ENCODE measurements at places on chromosomes 16 and 17. TPM values are rescaled to one million over a fixed set of nuclear protein-coding genes. Genes with fewer than 3 reads are reported as not detected.

DNA sequence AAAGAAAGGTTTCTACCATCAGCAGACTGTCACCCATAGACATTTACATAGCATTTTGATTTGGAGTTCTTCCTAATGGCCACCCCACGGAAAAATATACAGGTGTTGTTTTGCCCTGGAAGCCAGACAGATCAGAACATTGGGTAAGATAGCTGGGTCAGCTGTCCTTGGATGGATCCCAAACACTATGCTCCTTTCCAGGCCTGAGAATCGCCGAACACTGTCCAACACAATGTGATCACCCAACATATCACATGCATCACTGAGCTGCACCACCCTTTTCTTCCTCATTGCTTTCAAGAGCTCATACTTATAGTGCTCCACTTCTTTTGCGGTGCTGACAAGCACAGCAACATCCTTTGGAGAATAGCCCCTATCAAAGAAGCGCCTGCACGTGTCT lies 21.1 kb downstream of the SLFN11 start:
- DNase-seq, result no peak

DNA sequence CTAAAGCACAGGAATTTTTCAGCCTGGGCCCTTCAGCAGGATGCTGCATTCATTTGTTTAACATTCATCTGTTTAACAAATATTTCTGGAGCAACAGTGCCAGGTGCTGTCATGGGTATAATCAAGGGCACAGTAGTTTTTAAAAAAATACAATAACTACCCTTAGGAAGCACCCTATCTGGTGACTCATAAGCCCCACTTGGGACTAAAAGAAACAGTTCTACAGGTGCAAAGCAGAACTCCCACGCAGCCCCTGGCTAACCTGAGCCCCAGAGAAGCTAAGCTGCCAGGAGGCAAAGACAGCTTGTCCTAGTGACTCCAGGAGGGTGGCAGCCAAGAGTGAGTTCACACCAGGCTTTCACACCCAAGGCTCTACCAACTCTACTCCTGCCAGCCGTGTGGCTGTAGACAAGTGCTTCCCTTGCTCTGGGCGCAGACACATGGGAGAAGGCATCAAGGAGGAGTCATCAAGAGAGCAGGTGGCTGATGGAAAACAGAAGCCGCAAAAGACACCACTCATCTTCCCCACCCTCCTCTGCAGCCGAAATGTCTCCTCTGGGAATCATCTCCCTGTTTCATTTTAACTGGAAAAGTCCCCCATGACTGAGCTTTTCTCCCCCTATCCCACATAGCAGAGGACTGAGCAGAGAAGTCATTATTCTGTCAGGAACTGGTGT lies 14.4 kb downstream of the CUEDC1 start:
- DNase-seq, result no peak

TP53TG3F gene
- not detected for total RNA-seq

DNA sequence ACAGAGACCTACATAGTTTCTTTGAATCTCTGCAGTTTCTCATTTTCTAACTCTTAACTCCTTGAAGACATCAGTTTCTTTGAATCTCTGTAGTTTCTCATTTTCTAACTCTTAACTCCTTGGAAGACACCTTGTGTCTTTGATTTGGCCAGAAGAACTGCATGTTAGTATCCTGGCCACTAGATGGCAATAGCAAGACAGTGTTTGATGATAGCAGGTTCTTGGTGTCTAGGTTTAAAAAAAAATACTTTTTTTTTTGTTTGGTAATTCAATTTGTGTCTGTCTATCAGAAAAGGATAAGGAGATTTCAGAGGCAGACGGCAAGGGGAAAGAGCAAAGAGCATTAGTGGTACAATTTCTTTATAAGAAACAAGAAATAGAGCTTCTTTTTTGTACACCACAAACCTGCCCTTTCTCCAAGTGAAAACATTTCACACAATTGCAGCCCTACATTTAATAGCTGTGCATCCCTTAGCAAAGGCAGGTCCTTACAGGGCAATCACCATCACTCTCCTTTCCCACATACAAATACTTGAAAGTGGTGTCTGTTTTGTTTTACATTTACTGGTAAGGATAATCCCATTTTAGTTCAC lies 1324.9 kb upstream of the CDH8 start:
- DNase-seq, result no peak

DNA sequence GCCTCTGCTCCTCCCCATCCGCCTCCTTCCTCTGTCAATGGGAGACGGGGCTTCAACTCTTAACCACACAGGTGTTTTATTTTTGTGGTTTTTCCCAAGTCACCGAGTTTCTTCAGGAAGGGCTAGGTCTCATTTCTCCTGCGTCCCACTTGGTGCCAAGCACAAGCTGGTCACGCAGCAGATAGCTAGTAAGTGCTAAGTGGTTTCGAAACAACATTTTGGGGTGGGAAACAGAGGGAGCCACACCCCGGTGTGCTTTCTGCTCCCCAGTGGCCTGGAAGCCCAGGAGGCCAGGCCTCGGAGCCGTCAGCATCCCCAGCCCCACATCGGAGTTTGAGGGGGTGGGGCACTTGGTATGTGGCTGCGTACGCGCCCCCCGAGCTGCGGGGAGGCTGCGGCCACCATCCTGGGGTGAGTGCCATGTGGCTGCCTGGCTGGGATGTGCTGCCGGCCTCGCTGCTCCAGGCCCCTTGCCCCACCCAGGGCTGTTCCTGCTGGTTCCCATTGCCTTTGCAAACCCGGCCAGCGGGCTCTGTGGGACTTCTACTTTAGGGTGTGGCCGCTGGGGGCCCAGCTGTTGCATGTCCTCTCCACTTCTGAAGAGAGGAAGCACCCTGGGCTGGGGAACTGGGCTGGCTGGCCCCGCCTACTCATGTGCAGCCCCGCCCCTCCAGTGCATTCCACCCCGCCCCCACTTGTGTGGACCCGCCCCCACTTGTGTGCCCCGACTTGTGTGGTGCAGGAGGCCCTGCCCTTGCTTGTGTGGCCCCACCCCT lies 55.6 kb downstream of the BAIAP2 start:
- no peak for DNase-seq

GRCh38 chr17:34451313-34451712 lies 88.3 kb upstream of the CCL1 start:
- DNase-seq, result no peak

ZFP3 gene
- 0.29 TPM for total RNA-seq

SLFN14 gene
- not detected for total RNA-seq

HIGD1B gene
- total RNA-seq, result not detected

DNA sequence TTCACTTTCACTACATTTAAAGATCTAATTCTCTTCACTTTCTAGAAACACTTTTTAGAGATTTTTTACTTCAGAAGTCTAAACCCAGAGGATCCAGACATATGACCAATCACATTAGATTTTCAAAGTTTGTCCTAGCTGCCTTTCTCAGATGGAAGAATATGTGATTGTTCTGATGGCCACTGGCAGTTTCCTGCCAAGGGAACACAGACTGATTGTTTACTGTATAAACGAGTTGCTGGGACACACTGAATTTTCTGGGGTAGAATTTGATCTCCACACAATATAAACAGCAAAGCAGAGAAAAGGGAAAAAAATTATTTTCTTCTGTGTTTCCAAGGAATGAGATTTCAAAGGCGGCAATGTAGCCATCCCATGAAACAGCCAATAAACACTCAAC lies 480.0 kb downstream of the TOX3 start:
- DNase-seq, result no peak

DNA sequence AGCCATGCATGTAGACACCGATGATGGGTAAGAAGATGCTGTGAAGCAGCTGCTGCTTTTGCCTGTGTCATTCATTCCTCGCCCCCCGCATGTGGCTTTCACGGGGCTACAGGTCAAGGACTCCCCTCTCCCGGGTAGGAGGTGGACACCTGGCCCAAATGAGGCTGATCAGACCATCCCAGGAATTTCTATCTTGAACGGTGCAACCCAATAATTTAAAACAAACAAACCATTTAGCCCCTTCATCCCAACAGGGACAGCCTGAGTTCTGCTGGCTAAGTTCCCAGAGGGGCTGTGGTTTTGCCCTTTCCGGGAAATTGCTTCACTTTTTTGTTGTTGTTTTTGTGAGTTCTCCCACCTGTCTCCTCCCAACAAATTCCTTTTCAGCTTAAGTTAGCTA lies 137.7 kb upstream of the CDH5 start:
- DNase-seq, result no peak

TBX6 gene
- 0.55 TPM for total RNA-seq
